Stimulated activated CD4-positive, alpha-beta T cell treated with anti-CD3 and anti-CD28 coated beads, Interleukin-4, amount 100 ng/mL, for 48 hours (primary cell): ENCODE measurements at places on chromosomes 11 and 22.

DNA sequence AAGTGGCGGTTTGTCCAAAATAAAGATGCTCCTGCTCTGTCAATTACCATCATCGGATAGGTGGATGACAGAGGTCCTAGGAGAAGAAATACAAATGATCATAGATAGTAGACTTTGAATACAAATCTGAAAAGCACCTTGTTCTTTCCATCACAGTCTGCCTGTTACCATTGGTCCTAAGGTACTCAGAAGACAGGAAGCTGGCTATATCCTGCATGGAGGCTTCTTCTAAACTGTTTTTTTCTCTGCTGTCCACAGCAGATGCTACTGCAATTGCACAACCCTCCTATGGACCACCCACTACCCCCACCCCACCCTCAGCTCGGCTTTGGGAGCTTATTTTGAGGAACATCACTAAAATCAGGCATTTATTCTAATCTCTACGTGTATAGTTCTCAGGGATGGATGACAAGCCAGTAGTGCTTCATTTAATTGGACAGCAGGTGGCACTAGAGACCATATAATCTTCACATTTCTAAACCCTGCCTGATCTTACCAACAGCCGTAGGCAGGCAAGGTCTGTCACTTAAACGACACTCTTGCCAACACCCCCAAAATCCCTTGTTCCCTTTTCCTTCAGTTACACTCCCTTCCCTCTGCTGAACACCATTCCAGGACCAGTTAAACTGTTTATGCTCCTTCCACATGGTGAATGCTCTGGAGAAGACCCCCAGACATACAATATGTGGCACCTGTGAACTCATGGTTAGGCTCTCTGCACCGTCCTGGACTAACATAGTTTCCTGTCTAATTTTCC lies 6.6 kb upstream of the PTS start:
- no peak for DNase-seq

DNA sequence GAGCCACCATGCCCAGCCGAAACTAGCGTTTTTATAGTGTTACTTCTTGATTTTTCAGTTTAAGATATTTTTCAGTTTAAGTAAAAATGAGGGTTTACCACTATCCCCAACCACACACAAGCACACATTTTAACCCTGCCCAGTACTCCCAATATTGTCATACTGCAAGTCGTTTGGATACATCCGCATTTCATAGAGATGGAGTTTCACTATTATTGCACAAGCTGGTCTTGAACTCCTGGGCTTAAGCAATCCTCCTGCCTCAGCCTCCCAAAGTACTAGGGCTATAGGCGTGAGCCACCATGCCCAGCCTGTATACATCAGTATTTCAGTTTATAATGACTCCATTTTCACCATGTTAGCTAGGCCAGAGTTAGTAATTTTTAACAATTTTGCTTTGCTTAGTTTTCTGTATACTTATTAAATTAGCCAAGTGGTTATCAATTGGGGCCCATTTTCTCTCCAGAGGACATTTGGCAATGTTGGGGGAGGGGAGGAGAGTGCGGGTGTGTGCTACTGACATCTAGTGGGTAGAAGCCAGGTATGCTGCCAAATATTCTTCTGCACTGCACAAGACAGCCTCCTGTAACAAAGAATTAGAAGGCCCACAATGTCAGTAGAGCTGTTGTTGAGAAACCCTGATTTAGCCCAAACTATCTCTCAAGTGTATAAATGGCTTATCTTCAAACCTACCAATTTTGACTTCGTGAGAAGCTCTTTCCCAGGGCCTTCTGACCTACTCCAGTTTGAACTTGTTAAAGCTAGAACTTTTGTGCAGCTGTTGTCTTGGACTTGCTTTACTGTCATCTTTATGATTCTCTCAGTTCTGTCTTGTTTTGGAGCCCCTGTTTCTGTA lies 7.3 kb downstream of the USP47 start:
- DNase-seq: peak; percentile 25

DNA sequence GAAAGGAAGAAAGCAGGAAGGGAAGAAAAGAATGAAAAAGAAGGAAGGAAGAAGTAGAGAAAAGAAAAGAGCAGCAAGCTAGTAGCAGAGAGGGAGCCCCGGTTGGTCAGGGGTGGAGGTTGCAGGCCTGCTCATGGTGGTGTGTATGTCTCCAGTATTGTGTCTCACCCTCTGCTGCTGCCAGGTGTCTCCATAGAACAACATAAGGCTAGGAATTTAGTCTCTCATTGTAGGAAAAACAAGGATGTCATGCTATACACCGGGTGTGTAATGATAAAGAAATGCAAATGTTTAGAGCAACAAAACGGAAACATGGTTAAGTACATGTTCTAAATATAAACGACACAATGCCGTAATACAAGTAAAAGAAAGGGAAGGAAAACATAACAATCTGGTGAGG lies 342.5 kb downstream of the NTM start:
- no peak for DNase-seq

GRCh38 chr11:2916114-2916891 lies 12.9 kb downstream of the PHLDA2 start:
- DNase-seq: no peak

DNA sequence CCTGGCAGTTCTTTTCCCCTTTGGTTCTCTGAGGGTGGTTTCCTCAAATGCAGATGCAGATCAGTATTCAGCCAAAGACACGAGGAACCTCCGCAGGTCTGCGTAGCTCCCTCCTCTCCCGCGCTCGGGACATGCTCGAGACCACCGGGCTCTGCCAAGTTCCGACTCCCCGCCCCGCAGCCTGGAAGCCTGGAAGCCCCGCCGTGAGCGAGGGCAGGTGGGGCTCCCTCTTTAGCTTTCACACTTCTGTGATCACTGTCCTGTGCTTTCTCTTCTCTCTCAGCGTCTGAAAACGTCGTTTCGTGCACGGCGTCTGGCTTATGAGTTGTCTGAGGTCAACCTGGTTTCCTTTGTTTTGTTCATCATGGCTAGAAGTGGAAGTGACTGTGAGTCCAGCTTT lies 26.6 kb downstream of the ZBED4 start:
- DNase-seq: no peak

GRCh38 chr11:18265949-18266348 lies at the start of gene SAA1:
Gene SAA1, plus strand, starts transcription at chr11:18266264. Its CDS starts 624 bp downstream, at chr11:18266888.
- no peak for DNase-seq

DNA sequence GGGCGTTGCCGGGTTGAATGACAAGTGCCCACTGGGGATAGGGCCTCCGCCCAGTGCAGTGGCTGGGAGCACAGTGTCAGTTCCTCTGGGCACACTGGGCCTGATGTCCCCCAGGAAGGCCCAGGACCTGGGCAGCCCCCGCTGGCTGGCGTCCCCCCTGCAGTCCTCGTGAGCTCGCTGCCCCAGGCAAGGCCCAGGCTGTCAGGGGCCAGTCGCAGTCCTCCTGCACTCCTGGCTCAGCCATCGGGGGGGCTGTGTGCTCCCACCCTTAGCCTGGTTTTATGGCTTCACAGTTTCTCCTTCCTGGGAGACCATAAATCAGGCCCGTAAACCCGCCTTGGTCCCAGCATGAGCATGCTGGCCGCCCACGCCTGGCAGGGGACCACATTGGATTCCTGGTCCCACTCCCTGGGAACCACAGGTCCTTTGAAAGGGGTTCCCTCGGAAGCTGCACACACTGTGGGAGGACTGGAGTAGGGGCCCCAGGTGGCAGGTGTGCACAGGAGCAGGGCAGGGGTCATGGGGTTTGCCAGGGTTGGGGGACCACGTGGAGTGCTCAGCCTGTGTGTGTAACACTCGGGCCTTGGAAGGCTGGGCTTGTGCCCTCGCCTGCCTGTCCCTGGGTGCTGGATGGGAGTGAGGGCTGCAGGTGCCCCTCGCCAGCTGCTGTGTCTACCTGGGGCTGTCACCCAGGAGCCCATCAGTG lies 113.6 kb downstream of the KCNQ1OT1 start:
- no peak for DNase-seq

GRCh38 chr11:17852246-17852645 lies 117.7 kb downstream of the KCNC1 start:
- no peak for DNase-seq

DNA sequence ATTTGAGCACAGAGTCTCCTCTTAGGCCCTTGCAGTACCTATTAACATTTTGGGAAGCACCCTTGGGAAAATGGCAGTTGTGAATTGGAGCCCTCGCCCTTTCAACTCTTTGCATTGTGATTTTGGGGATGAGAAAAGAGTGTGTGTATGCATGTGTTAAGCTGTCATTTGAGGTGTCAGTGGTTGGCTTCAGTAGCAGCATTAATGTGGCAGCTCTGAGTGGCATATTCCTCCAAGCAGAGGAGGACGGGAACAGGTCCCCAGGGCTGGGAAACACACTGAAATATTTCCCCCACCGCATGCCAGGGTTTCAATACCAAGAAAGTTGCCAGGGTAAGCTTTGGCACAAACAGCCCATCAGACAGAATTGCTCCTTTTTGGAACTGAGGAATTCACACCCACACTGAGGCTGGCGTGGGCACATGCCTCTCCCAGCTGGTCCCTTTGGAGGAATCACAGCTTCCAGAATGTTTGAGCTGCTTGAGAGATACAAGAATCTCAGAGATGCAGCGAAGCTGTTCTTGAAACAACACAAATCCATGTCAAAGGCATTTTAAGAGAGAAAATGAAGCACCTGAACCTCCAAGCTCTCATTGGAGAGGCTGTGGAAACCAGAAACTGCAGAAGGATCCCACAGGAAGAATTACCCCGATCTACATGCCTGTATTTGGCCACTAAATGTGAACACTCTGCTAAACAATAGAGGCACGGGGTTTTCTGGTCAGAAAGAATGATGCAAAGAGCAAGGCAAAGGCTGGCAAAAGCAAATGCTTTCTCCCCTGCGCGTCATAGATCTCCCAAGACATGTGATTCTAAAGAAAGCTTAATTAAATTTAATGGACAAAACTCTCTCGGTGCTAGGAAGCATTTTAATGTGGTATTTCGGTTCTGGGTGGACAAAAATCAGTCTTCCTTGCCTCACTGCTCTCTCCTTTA lies 67.2 kb upstream of the RCN1 start:
- no peak for DNase-seq

- DNase-seq: no peak
Measured at GRCh38 chr11:2534134-2534956, 89.5 kb downstream of the KCNQ1 start.

DNA sequence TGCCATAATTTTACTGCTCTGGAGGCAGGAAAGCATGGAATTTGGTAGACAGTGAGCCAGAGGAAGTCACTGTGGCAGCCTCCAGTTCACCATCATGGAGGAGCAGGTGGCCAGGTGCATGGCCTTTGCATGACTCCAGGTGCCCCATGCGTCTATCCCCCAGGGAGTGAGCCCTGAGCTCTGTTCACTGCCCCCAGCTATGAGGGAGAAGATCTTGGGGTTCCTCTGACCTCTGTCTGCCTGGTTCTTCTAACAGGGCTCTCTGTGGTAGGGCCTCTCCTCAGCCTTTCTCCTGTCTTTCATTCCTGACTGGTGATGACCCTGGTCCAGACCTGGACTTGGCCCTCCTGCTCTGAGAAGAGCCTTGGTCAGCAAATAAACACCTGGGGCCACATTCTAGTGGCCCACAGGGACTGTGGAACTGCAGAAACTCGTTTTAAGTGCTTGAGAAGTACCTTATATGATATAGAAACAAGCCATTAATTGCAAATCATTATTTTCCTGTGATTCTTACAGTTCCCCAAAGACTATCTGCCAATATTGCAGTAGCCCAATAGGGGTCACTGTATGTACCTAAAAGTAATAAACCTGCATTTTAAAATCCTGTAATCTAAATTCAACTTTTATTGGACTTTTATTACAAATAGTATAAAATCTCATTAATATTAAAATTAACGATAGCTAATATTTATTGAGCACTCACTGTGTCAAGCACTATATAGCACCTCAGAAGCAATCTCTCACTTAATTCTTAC lies 120.0 kb upstream of the SYT13 start:
- DNase-seq: no peak

DNA sequence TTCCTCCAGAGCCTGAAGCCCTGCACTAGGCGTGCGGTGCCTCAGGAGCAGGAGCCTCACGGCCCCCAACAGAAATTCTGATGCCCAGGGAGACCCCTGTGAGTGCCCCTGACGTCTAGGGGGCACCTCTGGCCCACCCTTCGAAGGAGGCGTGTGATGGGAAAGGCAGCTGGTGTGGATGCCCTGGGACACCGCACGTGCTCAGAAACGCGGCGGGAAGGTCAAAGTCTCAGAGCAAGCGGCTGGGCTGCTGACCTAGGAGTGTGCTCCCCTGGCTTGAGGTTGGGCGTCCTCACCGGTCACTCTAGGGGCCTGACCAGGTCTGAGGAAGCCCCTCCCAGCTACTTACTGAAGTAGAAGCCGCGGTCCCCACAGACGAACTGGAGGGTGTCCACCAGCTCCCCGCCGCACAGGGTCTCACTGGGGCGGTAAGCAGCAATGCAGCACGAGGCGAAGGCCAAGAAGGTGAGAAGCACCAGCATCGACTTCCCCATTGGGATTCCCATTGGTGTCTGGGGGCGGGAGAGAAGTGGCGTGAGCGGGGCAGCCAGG lies 4.1 kb downstream of the IGF2 start:
- DNase-seq: no peak

DNA sequence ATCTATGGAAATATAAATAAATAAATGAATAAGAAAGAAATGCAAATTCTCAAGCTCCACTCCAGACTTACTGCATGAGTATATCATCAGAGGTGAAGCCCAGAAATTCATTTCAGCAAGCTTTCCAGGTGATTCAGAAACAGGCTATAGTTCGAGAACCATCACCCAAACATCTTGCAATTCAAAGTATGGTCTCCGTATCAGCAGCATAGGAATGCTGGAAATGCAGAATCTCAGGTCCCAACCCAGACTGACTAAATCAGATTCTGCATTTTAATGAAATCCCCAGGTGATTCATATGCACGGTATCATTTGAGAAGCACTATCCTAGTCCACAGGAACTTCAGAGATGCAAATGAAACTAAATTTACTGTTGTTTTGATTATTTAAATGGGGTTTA lies 95.3 kb downstream of the SERGEF start:
- no peak for DNase-seq
